Activated T-cell treated with anti-CD3 and anti-CD28 coated beads, Interleukin-2, amount 50 U/mL, for 4 hours (primary cell): ENCODE measurements at places on chromosomes 6 and 20.
A peak's percentile ranks its signal among the peaks of the same experiment; 100 is the strongest.

- no peak for DNase-seq
Observed at GRCh38 chr6:122339661-122340060, 59.8 kb upstream of the HSF2 start.

DNA sequence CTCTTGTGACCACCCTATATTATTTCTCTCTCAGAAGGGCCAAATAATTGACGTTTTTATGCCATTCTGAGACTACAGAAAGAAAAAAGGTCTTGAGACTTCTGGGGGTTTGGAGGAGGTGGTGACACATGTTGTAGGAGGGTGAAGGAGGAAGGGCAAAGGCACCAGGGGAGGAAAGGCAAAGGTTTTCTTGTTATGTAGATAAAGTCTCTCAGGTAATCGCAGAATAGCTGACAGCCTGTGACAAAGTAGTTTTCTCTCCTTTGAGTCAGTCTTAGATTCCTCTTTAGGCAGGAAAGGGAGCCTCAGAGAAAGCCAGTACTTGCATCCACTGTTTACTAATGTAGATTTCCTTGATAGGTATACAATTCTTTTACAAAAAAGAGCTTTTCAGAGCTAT lies 23.6 kb downstream of the OR2B2 start:
- DNase-seq = no peak

DNA sequence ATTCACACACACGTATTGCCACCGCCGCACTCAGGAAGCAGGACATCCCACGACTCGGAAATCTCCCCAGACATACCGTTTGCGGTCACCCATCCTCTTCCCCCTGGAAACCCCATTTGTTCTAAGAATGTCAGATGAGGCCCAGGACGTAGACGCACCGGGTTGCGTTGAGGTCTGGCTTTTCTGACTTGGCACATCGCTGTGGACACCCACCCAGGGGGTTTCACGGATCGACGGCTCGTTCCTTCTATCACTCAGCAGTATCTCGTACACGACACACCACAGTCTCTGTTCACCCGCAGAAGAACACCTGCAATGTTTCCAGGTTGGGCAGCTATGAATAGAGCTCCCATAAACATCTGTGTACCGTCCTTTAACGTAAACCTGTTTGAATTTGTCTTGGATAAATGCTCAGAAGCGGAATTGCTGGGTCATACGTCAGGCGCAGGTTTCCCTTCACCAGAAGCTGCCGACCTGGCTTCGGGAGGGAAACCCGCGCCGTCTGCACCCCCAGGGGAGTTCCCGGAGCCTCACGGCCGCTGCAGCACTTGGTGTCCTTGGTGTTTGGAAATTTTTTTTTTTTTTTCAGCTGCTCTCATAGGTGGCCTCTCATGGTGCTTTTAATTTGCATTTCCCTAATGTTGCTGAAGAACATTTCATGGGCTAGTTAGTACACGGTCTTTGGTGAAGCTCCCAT lies 9.3 kb upstream of the EEF1A2 start:
- no peak for DNase-seq

DNA sequence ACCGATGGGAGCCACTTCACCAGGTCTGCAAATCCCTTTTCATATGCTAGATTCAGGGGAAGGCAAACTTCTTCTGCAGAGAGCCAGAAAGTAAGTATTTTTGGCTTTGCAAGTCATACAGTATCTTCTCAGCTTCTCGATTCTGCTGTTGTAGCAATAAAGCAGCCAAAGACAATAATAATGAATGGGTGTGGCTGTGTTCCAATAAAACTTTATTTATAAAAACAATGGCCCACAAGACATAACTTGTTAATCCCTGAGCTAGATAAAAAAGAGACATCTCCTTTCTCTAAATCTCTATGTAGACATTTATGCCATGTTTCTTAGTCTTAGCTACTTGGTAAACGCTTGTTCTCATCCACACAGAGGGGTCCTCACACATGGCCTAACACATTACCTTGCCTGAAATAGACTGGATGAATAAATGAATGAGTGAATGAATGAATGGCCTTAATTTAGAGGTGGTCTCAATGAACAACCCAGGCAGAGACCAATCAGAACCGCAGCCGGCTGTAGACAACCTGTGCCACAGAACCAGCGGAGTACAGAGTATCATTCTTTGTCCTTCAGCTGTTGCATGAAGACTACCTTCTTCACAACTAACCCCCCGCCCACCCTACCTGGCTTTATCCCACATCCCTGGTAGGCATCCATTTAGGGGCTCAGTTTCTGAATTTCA lies 13.5 kb upstream of the PREX1 start:
- DNase-seq = no peak

DNA sequence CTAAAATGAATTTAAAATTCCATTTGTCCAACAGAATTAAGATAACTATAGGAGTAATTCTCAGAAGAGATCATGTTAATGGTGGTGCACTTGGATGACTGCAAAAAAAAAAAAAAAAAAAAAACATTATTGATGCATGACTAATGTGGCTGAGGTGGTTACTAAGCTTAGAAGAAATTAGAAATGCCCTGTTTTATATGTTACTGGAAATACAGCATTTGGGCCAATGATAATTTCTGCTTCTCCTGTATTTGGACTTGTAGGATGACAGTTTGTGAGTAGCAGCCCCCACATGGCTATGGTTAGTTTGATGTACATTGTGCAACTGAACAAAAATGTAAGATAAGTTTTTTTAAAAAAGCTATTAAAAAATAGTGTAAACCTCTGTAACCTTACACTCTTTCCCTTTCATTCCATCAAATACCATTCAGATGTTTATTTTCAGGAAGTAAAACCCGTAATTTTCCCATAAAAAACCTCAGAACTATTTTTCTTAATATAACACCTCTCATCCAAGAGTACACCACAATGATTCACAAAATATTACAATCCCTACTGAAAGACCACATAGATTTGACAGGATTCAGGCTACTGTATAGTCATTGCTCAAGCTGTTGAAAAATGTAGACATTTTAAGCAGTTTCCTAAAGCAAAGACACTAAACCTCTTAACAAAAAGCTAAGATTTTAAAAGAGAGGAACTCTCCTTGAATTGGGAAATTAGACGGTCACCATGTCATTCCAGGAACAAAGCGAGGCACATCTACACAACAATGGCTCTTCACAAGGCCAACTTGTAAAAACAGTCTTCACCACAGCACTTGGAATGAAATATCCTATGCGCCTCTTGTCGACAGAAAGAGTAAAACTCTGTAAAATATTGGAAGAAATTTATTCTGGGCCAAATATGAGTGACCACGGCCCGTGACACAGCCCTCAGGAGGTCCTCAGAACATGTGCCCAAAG lies 83.0 kb downstream of the WDR27 start:
- no peak for DNase-seq

GRCh38 chr20:1813674-1814635 lies 81.3 kb upstream of the SIRPA start:
- no peak for DNase-seq

GRCh38 chr6:40282986-40283385 lies 304.2 kb downstream of the LRFN2 start:
- no peak for DNase-seq

GRCh38 chr6:168990019-168990751 lies 263.5 kb downstream of the THBS2 start:
- no peak for DNase-seq

DNA sequence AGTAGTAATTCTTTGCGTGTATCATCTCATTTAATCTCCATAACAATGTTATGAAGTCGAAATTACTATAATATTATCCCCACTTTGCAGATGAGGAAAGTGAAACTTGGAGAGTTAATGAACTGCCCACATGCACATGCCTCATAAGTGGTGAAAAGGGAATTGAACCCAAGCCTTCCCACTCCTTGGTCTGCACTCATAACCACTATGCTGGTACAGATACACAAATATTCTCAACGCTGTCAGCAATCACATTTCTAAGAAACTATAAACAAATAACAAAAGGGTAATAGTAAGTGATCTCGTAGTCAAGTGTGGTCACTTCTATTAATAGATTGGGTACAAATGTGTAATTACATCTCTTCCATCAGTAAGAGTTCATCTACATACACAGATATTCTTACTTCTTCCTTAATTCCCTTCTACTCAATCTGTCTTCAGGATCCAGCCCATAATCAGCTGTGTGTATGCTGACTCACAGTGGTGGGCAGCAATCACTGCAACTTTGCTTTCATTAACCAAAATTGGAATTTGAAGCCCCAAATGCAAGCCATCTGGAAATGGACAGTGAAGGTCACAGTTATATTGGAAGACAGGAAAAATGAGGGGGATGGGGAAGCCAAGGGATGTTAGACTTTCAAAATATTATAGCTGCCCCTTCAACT lies 6.6 kb downstream of the PRSS35 start:
- DNase-seq = no peak

- no peak for DNase-seq
Observed at GRCh38 chr6:21507811-21508210, 85.7 kb upstream of the SOX4 start.

GRCh38 chr20:23205211-23205610 lies 119.1 kb upstream of the CD93 start:
- DNase-seq = no peak

GRCh38 chr6:149734915-149735314 lies 11.4 kb downstream of the NUP43 start:
- DNase-seq = no peak

DNA sequence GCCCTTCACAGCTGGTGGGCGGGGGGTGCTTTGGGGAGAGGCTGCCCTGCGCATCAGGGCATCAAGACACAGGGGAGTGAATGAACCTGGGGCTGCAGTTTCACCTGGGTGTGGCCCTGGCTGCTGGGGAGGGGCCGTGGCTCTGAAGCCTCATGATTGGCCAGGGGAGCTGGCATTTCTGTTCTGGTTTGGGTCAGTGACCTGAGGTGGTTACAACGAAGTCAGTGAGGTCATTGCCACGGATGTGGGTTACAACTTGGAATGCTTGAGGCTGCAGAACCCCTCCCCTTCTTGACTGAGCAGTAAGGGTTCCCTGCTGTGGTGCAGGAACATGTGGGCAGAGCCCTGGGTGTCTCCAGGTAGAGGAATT lies 3.0 kb downstream of the TCEA2 start:
- DNase-seq = no peak

DNA sequence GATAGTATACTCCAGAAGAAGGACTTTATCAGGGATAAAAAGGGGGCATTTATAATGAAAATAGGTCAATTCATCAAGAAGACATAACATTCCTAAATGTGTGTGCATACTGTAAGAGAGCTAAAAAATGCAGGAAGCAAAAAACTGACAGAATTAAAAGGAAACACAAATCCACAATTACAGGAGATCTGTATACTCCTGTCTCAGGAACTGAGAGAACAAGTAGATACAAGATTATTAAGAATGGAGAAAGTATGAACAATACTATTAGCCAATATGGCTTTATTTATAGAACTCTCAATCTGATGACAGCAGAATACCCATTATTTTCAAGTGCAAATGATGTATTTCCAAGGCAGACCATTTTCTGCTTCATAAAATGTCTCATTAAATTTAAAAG lies 167.7 kb upstream of the BMP5 start:
- no peak for DNase-seq

GRCh38 chr6:137487869-137488149 lies 6.4 kb downstream of the OLIG3 start:
- no peak for DNase-seq

DNA sequence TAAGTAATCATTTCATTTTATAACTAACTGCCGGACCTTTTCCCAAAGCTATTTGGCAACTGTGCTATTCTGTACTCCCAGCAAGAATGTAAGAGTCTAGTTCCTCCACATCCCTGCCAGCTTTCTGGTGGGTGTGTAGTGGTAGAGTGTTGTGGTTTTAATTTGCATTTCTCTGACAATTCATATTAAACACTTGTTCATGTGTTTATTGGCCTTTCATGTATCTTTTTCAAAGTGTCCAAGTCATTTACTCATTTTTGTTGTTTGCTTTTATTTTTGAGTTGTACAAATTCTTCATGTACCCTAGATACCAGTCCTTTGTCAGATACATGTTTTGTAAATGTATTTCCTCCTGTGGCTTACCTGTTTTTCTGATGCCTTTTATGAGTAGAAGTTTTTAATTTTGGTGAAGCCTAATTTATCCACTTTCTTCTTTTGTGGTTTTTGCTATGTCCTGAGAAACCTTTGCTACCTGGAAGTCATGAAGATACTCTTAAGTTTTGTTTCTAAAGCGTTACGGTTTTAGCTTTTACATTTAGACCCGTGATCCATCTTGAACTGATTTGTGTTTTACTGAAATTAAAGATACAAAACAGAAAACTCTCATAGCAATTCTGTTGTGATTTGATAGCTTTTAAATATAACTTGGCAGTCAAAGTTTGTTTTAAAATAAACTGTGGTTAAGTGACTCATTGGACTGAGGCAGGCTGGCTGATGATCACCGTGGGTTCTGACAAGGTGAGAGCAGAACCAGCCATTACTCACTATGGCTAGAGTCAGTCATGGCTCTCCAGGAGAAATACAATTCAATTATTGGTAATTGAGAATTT lies 8.0 kb downstream of the MYLIP start:
- DNase-seq = peak; percentile 53

GRCh38 chr6:158249340-158249836 lies 62.9 kb upstream of the TULP4 start:
- no peak for DNase-seq

GRCh38 chr6:36839749-36840431 lies 646 bp upstream of the CPNE5 start:
- DNase-seq = peak; percentile 39

- DNase-seq = no peak
Observed at GRCh38 chr6:123526128-123526527, 110.6 kb downstream of the TRDN start.

DNA sequence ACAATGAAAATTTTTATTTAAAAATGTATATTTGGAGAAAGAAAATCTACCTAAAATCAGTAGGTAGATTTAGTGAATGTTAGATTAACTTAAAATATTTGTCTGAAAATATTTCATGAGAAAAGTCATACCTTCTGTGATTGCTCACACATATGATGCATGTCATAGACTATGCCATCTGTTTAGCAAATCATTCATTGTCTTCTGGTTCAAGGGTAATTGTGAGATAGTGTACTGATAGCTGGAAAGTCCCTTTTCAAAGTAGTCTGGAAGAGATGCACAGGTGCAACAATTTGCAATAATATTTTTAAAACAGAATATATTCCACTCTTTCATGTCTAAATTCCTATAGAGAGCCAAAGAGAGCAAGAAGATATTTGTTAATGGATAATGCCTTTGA lies 21.0 kb upstream of the RNF217 start:
- DNase-seq = no peak

DNA sequence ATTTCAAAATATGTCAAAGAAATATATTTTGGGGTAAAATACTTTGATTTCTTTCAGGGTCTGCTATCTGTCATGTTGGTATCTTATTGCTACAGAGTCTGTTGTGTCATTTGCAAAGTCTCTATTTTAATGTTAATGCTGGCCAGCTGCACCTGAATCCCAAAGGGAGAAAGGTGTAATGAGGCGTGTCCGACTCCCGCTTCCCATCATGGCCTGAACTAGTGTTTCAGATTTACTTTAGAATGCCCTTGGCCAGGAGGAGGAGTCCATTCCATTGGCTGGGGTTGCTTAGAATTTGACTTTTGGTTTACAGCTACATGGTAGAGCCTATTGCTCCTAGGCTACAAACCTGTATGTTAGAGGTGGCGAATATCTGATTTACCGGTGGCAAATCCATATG lies 69.3 kb downstream of the FAM50B start:
- no peak for DNase-seq
